ENCODE measurements at places on chromosomes 5 and 9.

GRCh38 chr5:72268753-72269410, 51.2 kb downstream of the MRPS27 start:
- no peak for DNase-seq

DNA sequence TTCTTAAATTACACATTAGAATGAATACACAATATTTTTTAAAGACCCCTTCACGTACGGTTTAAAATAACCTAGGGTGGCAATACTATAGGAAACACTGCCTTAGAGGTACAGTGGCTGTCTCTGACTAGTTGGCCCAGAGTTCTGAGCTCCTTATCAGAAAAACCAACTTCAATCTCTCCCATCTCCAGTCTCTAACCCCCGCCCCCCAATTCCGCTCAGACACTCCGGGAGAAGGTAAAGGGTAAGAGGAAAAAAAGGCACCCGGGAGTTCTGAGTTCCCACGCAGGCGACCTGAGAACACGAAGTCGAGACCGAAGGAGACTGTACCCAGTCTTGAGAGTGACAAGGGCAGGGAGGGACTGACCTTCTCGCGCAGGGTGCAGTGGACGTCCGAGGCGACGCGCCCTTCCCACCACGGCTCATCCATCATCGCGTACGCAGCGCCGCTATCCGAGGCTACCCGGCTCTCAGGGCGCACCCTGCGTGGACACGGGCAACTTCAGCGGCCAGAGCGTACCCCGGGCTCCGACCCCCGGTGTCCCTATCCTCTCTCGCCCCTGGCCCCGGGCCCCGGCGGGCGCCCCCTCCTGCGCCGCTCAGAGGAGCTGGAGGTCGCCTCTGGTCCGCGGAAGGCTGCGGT, 752 bp downstream of the CCNJL start:
- DNase-seq = no peak

- no peak for DNase-seq
These were observed 203.7 kb upstream of the SLC24A2 start for GRCh38 chr9:19992556-19992955.

DNA sequence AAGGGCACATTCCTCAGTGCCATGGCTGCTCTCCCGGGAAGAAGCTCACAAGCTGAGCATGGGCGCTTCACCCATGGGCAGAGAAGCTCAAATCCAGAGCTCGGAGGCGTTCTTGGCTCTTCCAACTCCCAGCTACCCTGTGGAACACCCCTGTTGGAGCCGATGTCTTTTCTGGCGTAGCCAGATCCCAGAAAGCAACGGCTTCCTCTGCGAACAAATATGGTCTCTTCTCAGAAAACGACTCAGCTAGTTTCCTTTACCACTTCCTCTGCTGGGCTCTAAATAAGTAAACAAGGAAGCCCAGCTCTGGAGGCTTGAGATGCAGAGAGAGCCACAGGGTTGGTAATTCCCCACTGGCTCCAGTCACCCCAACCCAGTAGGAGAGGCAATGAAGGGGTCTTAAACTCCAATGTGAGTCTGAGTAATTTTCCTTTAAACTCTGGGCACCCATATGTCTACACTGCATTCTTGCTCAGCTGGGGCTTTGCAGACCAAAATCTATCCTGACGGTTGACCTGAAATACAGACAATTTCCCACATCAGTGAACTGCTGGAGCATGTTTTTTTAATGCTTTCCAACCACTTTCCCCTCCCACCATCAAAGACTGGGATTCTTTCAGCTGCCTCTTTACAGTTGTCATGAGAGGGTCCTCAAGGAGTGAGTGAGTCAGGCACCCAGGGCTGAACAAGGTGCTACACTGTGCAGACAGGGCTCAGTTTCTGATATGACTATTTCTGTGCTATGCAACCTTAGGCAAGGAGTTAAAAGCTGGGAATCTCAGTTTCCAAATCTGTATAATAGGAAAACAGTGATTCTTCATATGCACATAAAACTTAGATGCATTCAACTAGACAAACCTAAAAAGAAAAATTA, at the start of gene LCP2:
TSS of gene LCP2 (minus strand) at position 189 of the 874 bp plus-strand sequence. CDS start at position 23, 166 bp downstream.
- DNase-seq = no peak

DNA sequence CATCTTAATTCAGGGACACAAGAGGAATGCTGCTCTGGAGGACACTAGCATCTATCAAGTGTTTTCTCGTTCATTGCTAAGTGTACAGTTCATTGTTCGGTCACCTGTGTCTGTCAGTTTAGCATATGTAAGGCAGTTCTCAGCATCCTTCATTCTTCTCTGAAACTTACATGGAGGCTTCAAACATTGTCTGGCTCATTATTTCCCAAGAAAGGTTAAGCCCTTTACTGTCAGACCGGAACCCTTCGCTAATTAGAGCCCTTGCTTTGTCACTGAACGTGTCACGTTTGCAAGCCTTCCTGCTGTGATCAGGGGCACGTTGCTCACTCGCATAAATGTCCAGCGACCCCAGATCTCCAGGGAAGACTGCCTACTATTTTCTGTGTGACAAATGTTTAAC, 62.3 kb upstream of the RIOK2 start:
- no peak for DNase-seq

GRCh38 chr5:163789870-163790269, 284.5 kb downstream of the MAT2B start:
- no peak for DNase-seq

DNA sequence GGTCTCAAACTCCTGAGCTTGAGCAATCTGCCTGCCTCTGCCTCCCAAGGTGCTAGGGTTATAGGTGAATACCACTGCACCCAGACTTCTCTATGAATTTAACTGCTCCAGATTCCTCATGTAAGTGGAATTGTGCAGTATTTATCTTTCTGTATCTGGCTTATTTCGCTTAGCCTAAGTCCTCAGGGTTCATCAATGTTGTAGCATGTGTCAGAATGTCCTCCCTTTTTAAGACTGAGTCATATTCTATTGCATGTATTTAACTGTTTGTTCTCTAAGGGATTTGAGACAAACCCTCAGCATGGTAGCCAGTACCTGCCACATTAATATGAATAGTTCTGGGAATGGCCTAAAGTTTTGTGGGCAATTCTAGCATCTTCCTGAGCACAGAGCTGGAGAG, 53.9 kb upstream of the TUT7 start:
- no peak for DNase-seq

GRCh38 chr9:136010615-136011361, 49.6 kb upstream of the UBAC1 start:
- DNase-seq = no peak

DNA sequence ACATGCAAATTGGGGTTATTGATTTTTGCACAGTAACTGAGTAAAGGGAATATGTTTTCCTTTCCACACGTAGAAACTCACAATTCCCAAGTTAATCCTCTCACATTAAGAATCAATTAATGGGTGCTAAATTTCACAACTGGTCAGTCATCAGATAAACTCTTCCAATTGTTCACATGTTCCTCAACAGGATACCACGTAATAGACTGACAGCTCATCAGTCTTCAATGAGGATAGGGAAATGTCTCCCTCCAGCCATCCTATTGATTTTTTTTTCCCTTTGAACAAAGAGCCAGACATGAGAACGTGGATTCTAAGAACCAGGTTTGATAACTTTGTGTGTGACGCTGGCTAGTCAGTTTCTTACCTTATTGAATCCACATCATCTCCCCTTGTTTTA, 768 bp upstream of the CER1 start:
- no peak for DNase-seq

- no peak for DNase-seq
These were observed 158.8 kb downstream of the FGF18 start for GRCh38 chr5:171578049-171578828.

DNA sequence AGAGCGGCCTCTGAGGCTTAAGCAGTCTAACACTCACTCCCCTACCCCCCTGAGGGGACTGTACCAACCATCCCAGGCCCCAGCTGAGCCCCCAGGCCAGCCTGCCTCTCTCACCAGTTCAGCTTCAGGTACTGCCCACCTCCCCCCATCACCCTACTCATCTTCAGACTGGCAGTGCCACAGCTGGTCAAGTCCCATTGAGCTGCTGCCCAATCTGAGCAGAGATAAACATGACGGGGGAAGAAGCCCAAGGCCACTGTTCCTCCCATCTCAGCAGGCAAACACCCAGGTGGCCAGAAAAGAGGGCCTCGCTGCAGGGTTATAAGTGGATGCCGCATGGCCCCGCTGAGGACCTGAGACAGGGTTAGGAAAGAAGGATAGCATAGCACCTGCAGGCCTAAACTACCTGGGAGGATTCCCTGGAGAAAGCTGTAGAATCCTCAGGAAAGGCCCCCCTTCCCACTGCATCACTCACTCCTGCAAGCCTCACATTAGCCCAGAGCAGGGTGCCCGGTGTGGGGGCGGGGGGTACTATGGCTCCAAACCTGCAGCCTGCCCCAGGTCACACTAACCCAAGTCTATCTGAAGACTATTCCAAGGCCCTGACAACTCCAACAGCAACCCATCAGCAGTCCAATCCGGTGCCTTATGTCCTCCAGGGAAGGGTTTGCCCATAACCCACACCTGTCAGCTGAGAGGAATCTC, 3.6 kb downstream of the B4GALT1 start:
- no peak for DNase-seq

DNA sequence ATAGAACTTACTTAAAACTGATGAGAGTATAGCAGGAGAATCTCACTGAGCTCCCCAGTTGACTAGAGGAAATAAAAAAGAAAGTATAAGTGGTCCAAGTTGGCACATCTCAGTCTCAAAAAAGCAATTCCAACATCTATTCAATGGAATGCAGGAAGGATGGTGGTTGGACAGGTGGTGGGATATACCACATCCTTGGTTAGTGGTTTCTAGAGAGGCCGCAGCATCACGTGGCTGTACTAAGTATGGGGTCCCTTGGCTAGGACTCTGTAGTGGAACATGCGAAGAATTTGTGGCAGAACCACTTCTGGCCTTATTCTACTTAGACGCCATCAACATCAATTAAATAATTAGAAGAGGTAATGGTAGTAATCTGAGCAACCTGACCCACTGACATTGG, 232.4 kb downstream of the SAXO1 start:
- DNase-seq = no peak

- no peak for DNase-seq
These were observed 117.3 kb upstream of the LHFPL2 start for GRCh38 chr5:78765756-78766411.

GRCh38 chr9:5531101-5531882, 21.0 kb downstream of the PDCD1LG2 start:
- no peak for DNase-seq

DNA sequence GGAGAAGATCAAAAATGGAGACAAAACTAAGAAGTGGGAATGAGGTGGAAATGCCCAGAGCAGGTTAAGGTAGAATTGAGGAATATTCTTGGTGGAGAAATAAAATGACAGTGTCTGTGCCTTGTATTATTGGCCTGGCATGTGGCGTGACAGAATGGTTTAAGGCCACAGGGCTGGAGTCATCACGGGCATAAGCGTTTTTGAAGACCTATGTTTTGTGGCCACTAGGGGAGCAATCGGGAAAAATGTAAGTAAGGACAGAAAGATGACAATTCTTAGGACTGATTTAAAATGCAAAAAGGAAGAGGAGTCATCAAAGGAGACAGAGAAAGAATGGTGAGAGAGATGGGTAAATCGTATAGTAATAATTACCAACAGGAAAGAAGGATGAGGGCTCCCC, 72.2 kb upstream of the EPB41L4A start:
- DNase-seq = no peak

DNA sequence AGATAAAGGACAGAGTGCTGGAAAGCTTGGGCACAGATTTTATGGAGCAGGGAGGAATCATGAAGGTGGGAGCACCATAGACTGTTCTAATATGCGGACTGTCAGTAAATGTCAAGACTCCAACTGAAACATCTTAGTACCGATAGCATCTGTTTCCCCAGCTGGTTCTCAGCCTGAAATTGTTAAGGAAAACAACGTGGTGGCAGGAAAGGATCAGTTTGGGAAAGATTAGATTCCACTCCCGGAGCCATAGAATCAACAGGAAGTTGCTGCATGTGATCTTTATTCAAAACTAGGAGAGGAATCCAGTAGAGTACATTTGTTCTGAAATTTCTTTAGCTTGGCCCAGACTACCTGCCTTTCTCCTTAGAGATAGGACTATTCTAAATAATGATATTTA, 559.1 kb downstream of the CSNK1G3 start:
- no peak for DNase-seq

DNA sequence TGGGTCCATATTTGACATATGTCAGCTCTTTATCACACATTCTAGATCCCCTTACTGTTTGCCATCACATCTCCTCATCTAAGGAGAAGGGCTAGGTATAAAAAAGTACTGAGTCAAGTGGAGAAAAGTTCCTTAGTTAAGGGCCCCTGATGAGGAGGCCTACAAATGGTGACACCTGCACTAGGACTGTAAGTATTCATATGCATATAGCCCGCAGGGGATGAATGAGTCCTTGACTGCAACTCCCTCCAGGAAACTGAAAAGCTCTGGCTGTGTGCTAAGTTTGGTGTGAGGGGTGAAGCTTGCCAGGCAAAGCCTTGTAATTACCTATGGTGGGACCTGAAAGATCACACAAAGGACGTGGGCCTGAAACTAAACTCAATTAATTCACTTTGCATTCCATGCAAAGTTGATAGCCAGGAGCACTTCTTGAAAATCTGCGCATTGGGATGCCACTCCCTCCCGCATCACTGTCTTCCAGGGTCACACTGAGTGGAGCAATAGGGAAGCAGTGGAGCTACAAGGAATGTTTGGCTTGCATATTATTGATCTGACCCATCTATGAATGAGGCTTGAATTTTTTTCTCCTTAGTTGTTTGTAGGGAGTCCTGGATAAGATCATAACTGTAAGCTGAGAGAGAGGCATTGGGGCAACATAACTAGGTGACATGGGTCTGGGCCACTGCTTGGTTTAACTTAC, 11.9 kb upstream of the EQTN start:
- DNase-seq = no peak

DNA sequence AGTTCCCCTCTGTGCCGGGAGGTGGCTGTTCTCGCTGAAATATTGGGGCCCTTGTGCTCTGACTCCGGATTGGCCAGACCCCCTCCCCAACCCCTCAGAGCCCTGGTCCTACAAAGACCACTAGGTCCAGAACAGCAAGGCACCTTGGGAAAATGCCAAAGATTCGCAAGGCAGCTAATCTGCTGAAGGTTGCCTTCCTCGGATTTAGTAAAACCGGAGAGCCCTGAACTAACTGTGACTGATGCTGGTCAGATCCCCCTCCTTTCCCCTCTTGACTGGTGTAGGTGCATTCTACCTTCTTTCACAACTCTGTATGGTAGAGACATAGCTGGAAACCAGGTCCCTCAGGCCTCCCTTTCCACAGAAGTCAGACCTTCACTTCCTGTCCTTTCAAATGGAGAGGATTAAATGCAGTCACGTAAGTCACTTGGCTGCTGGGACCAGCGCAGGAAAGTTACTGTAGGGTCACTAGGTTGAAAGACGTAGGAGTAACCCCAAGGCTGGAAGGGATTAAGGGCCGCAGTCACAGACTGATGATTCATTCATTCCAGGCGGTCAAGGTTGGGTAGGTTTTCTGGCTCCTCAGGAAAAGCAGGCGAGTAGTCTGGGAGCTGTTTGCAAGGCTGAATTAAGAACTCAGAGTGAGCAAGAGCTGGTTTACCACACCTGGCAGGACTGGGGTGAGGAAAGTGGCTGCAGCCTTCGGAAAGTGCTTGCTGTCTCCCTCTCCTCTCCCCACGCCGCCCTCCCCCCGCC, 5.3 kb downstream of the BARX1 start:
- DNase-seq = no peak

All from anterior cingulate cortex (tissue), 58 donors.